ENCODE measurements at places on chromosomes 3 and 15. TPM values are rescaled to one million over a fixed set of nuclear protein-coding genes. Genes with fewer than 3 reads are reported as not detected.

GPR149 gene
- total RNA-seq: not detected

CLDN18 gene
- not detected for total RNA-seq

DNAH1 gene
- 5.8 TPM for total RNA-seq

- DNase-seq: no peak
These were observed 935.8 kb downstream of the IGSF11 start for GRCh38 chr3:118098827-118099226.

- no peak for DNase-seq
These were observed 167.2 kb downstream of the KCNMB2 start for GRCh38 chr3:178703268-178703975.

DNA sequence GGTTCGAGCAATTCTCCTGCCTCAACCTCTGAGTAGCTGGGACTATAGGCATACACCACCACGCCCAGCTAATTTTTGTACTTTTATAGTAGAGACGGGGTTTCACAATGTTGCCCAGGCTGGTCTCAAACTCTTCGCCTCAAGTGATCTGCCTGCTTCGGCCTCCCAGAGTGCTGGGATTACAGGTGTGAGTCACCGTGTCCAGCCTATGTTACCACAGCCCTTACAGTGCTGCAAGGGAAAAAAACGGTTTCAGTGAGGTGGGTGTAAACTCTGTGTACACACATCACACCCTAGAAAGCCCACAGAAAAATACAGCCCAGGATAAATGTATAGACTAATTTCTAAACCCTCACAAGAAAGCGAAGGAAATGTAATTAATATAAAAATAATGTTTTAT is 103.5 kb upstream of the AKAP13 start:
- no peak for DNase-seq

DNA sequence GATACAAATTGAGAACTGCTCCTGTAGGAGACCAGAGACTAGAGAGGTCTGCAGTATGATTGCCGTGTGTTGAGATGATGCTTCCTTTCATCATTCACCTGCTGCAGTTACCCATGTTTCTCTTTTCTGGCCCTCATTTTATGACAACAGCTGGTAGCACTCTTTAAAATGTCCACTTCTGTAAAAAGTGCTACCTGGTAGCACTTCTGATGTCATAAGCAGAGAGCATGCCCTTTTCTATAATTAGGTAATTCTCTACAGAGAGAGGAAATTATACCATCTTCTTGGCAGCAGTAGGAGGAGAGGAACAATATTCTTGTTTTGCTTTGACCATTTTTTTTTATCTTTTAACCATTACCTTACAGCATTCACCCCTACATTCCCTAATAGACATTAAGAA is 123.8 kb downstream of the PPM1L start:
- no peak for DNase-seq

DNA sequence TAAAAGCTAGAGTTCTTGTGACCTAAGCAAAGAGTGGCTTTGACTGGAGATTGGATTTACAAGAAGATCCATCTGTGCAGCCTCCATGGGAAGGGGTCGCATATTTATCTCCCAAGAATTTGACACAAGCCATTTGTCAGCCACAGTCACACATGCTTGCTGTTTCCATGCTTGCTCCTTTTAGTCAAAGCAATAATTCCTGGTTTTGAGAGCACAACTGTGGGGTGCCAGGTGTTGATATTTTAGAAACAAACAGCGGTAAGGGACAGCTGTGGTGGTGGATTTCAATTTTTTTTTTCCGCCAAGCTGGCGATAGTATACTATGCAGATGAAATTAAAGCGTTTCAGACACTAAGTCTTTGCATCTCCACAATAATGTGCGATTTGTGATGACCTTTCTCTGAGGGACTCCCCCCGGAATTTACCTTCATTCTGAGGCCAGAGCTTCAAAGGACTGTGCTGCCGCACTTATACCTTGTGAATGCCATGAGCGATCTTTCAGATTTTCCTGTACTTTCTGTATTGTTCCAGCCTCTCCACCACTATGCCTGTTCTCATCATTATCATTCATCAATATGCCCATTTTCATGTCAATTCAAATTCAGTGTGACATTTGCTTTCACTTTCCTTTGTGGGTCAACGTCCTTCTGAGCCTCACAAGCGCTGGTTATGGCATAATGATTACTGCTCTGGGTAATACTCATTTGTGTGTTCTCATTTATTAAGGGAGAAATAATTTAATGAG is 108.2 kb upstream of the KBTBD8 start:
- no peak for DNase-seq

- no peak for DNase-seq
These were observed 35.2 kb downstream of the MYZAP start for GRCh38 chr15:57626713-57627440.

DNA sequence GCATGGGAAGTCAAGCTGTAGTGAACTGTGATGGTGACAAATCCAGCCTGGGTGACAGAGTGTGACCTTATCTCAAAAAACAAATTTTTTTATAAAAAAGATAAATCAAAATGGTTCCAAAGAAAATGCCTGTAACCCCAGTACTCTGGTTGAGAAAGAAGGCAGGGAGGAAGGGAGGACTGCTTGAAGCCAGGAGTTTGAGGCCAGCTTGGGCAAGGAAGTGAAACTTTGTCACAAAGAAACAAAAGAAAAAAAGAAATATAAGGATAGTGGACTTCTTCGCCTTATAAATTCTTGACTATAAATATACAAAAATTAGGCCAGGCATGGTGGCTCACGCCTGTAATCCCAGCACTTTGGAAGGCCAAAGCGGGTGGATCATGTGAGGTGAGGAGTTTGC is 34.1 kb downstream of the SMARCC1 start:
- no peak for DNase-seq
